Muscle of back (tissue), 13 donors: ENCODE measurements at places on chromosomes 12 and 14. TPM values are rescaled to one million over a fixed set of nuclear protein-coding genes. Genes with fewer than 3 reads are reported as not detected.

ART4 gene
- polyA plus RNA-seq = 0.08 TPM

VIPAS39 gene
- 20.6 TPM for polyA plus RNA-seq

KRT82 gene
- not detected for polyA plus RNA-seq

TGM1 gene
- 0.84 TPM for polyA plus RNA-seq

NDRG2 gene
- polyA plus RNA-seq = 147 TPM

CDK2 gene
- 23.2 TPM for polyA plus RNA-seq

KRT2 gene
- polyA plus RNA-seq = not detected

PCNX1 gene
- 24.5 TPM for polyA plus RNA-seq

GRCh38 chr14:70391493-70392391 lies 25.1 kb downstream of the SYNJ2BP start:
- DNase-seq = no peak

DNA sequence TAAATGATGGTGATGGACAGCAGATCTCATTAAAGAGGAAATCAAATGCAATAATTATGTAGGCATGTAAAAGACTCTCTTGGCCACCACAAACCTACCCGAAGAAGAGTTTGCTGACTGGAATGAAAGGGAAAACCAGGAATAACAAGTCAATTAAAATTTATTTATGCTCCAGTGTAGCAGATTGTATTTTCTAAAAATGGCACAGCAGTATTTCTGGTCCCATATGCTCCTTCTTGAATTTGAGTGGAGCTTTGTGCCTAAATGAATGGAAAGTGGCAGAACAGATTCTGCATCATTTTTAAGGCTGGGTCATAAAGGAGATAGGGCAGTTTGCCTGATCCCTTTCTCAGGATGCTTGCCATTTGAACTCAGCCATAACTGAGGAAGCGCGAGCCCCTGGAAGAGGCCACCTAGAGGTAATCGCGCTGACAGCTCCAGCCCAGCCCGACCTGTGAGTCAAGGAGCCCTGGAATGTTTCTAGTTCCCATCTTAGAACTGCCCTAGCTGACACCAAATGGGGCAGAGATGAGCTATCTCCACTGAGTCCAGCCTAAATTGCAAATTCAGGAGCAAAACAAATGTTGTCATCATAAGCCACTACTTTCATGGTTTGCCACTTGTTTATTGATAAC lies 229.2 kb upstream of the TMTC1 start:
- no peak for DNase-seq

- no peak for DNase-seq
Measured at GRCh38 chr12:118541071-118541470, 164.7 kb downstream of the SUDS3 start.

GRCh38 chr12:104469523-104469922 lies 12.8 kb downstream of the CHST11 start:
- DNase-seq = no peak

DNA sequence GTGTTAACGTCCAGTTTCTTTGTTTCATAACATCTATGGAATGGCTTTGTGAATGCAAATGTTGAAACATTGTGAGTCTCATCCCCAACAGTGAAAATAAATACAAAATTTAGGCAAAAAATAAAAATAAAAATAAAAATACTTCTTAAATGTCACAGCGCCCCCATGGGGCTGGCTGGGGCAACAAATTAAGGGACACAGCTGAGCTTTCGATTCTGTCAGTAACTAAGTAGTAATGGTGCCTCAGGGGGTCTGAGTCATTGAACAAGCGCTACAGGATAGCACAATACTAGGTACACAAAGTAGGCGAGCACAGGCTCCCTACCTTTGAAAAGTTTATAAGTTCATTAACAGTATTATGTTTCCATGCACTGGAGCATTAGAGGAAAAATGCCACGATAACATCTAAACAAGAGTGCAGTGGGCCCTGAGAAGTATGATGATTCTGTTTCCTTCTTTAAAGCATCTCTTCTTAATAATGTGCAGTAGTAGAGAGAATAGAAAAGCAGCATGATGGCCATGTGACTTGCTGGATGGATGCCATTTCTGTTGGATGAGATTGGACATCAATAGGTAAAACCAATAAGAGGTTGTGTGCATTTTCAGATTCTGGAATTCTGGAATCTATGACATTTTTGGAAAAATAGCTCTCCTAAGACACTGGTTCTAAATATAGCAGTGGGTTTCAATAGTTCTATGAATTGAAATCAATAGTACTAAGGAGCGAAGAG lies 667.2 kb downstream of the DIO2 start:
- DNase-seq = no peak
